ENCODE measurements at places on chromosomes 5 and 9.

DNA sequence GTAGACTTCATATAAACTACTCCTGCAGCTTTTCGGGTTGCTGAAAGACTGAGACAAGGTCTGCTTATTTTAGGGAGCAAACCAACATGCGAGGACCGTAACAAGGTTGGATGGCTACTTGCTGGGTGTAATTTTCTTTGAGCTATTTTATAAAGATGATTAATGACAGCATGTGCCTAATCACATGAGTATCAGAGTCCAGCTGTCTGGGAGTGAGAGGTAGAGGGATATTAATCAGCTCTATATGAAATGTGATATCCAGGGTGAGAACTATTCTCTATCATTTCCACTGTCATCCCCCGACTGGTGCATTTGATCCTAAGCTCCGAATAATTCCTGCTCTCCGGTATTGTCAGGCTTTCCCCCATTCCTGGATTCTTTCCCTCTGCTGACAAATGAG lies 193.8 kb upstream of the HMHB1 start:
- no peak for DNase-seq

- no peak for DNase-seq
These were observed 268.0 kb upstream of the KIF2A start for GRCh38 chr5:62038024-62038423.

DNA sequence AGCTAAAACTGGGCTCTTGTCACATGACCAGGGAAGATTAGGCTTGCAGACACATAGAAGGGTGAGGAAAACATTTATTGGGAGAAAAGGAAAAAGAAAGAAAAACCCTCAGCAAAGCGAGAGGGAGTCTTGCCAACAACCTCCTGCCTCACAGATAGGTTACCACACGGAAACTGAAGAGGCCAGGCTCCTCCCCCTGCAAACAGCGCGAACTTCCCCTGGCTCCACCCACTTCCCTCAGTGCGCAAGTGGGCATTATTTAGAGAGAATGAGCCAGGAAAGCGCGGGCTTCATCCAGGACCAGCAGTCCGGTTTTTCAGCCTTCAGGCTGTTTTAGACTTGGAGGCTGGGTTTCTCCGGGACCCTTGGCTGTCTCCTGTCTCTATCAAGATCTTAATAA lies 70.3 kb downstream of the STK32A start:
- no peak for DNase-seq

GRCh38 chr5:96200641-96201040 lies 232.4 kb downstream of the PCSK1 start:
- DNase-seq, result no peak

- DNase-seq, result no peak
These were observed 336.3 kb downstream of the DMRT2 start for GRCh38 chr9:1386420-1386819.

DNA sequence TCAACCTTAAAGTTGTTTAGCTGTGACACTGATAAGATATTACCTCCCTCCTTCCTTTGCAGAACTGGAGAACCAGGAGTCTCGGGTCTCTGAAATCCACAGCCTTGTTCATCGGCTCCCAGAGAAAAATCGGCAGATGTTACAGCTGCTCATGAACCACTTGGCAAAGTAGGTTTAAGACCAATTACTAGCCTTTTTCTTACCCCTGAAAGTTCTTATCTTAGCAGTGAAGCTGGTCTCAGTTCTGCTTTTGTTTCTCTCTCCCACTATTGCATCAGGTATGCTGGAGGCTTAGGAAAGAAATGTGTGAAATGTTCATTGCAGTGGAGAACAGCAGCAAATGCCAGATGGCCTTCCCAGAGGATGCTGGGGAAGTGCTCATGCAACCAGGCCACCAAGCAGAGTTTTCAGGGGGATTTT lies 287.4 kb downstream of the ARHGAP26 start:
- DNase-seq, result no peak

DNA sequence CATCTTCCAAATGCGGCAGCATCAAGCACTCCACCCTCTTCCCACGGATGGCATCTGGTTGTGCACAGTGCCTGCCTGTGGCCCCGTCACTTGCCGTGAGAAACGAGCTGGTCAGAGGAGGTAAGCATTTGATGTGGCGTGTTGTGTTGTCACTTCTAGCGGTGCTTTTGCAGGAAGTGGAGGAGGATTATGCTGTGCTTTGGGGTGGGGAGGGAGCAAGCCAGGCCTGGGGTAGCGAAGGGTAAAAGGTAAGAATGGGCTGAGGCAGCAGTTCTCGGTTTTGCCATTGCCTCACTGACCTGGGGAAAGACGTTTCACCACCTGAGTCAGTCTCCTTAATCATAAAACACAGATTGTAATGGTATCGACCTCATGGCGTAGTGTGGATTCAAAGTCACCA lies 2.3 kb upstream of the POMT1 start:
- peak; percentile 11 for DNase-seq

GRCh38 chr5:149641600-149641999 lies 60.3 kb downstream of the ARHGEF37 start:
- no peak for DNase-seq

- DNase-seq, result no peak
These were observed 207.0 kb downstream of the AOPEP start for GRCh38 chr9:94933511-94933828.

- no peak for DNase-seq
These were observed 497 bp downstream of the NSA2 start for GRCh38 chr5:74767579-74767913.

GRCh38 chr9:122091682-122092592 lies 1.2 kb downstream of the TTLL11 start:
- DNase-seq, result no peak

DNA sequence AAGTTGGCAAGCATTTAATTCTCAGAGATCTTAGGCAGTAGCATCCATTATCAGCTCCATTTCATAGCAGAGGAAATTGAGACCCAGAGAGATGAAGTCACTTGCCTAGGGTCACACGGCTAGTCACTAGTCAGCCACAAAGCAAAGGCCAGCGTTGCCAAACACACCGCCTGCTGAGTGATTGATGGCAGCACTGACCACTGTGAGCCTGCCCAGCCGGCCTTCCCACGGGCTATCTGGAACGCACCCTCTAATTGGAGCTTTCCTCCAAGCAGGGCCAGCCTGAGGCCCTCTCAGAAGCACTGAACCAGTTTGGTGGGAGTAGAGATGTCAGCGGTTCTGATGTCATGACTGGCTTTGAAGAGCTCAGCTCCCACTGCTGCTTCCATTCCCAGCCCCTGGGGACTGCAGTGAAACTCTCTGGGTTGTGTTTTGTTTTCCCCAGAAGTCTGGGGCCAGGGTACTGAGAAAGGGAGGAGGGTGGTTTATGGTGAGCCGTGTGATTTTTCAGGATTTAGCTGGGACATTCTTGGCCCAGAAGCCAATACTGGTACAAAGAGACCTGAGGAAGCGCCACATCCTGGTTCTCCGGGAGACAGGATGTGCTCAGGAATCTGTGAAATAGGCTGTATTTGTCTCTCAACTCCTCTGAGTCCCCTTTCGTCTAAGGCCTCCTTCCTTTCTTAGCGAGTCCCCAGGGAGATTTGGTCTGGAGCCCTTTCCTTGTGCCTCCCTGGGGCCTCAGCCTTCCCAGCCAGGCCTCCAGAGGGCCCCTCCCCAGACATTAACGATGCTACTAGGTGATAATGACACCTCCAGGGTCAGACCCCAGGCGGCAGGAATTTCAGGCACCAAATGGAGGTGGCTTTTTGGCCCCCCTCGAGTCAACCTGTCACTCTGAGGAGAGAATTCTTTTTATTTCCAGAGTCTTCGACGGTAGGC lies 44.5 kb downstream of the SPRY4 start:
- no peak for DNase-seq

DNA sequence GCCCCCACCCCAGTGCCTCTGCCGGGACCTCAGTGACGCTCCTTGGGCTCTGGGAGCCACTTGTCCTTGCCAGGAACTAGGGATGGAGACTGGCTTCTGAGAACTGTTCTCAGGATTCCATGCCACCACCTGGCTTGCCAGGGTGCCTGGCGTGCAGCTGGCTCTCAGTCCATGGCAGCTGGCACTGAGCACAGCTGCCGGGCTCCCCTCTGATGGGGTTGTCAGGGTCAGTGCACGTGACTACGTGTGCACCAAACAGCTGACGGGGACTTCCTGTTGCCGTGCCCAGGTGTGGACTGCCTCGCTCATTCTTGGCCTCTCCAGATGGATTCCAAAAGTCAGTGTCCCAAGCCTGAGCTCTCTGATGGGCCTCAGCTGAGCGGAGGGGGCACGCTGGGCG lies 9.4 kb downstream of the KCNT1 start:
- DNase-seq, result no peak

DNA sequence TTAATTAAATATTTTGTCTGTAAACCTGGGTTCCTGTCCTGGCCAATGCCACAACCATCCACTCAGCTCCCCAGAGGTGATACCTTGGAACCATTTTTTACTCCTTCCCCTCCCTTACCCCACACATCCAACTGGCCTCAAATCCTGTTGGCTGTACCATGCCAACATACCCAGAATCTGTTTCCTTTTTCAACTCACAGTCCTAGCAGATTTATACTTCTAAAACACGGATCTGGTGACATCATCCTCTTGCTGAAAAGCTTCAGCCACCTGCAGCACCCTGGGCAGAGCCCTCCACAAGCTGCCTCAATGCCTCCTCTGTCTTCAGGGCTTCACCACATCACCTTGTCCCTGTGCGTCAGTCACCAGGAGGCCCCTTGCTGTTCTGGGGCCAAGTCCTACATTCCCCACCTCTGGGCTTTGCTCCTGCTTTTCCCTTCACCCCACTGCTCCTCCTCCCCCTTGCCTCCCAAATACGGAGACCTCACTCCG lies 14.9 kb downstream of the SEMA6A start:
- no peak for DNase-seq

GRCh38 chr5:40314275-40314674 lies 365.4 kb upstream of the PTGER4 start:
- no peak for DNase-seq

DNA sequence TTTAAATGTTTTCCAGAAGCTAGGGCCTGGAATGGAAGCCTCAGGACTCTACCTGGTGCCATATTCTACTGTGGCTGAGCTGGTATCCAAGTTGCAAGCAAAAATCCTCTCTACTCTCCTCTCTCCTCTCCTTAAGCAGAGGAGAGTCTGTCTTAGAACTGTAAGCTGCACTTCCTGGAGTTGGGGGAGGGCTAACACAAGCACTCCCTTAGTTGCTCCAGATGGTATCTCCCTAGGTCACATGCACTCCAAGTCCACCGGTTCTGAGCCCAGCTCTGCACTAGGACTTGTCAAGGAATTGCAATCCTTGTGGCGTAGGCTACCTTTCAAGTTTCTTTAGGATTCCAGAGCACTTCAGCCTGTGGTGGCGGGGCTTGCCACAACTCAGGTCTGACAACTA lies 513.9 kb upstream of the RGMB start:
- DNase-seq, result no peak

GRCh38 chr5:76393035-76393680 lies 9.9 kb upstream of the IQGAP2 start:
- no peak for DNase-seq

GRCh38 chr5:176416965-176417364 lies 626 bp upstream of the CLTB start:
- no peak for DNase-seq

- no peak for DNase-seq
These were observed 65.8 kb upstream of the PLPP6 start for GRCh38 chr9:4596165-4596922.

All from stimulated activated CD8-positive, alpha-beta memory T cell treated with anti-CD3 and anti-CD28 coated beads, Interleukin-15, amount 100 ng/mL, for 1 hour (primary cell).